ENCODE measurements at places on chromosomes 7 and 10.

DNA sequence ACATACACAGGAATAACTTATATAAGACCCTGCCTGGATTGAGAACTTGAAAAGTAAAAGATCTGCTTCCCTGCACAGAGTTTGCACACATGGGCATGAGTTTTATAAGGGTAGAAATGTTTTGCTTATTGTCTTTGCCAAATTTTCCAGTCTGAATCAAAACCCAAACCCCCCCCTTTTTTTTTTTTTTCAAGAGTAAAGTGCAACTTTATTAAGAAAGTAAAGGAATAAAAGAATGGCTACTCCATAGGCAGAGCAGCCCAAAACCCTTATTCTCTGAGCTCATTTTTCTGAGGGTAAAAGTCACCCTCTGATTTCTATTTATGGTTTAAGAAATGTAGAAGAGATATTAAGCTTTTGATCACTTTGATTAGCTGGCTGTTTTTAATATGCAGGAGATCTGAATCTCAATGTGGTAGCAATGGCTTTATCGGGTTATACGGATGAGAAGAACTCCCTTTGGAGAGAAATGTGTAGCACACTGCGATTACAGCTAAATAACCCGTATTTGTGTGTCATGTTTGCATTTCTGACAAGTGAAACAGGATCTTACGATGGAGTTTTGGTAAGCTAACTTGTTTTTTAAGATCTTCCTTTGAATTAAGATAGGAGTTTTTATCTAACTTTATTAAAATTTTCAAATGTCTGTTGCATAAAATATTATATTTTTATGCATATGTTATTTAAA, 18.7 kb downstream of the MIOS start:
- DNase-seq: no peak

- no peak for DNase-seq
Measured at GRCh38 chr10:117936976-117937375, 109.8 kb downstream of the RAB11FIP2 start.

GRCh38 chr7:66186991-66187390, 18.1 kb upstream of the TPST1 start:
- no peak for DNase-seq

DNA sequence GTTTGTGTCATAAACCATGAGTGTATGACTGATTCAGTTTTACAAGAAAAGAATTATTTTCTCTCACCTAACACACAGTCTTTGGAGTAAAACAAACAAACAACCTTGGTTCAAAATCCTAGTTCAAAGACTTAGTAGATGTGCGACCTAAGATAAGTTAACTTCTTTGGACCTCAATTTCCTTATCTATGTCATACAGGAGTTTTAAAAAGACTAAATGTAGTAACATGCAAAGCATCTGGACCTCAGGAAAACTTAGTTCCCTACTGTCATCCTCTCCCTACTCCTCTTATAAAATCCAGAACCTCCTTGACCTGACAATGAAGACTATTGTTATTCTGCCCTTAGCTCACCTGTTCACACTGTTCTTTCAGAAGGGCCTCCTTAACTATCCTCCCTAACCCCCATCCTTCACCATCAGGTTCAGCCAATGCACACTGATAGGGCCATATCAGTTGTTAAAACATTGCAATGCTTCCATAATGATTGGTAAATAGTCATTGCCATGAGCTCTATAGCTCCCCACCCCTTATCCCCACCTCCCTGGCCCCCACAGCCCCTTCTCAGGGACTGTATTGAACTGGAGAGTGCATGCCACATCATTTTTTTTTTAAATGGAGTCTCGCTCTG, 28.8 kb upstream of the CCNJ start:
- no peak for DNase-seq

GRCh38 chr10:26474026-26474425, 35.9 kb downstream of the APBB1IP start:
- DNase-seq: no peak

DNA sequence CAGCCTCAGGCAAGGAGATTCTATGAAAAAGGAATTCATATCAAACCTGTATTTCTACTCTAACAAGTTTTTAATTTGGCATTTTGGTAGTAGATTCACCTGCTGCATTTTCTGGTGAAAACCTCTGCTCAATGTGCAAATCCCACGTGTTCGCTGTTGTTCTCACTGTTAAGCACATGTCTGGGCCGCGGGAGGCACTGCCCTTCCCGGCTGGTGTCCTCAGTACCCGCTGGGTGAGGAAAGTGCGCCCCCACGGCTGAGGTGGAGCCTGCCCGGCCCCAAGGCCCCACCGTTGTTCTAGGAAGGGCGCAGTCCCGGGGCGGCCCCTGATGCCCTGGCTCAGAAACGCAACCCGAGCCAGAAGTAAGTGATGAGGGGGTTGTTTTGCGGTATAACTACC, 193.4 kb upstream of the VWC2 start:
- no peak for DNase-seq

- DNase-seq: peak; percentile 72
Measured at GRCh38 chr7:151249034-151249731, 689 bp upstream of the SMARCD3 start.
